ENCODE measurements at places on chromosomes 1 and 21. TPM values are rescaled to one million over a fixed set of nuclear protein-coding genes. Genes with fewer than 3 reads are reported as not detected.

Gene IQGAP3
- total RNA-seq = 0.23 TPM

Gene CCDC27
- total RNA-seq = not detected

Gene L1TD1
- 0.38 TPM for total RNA-seq

Gene ACTL8
- not detected for total RNA-seq

Gene TFAP2E
- total RNA-seq = 0.13 TPM

Gene TSPAN1
- total RNA-seq = 7.7 TPM

Gene HUNK
- 0.55 TPM for total RNA-seq

Gene NBPF20
- total RNA-seq = 10.0 TPM

Gene PFDN2
- 22.0 TPM for total RNA-seq

Gene EIF2D
- total RNA-seq = 19.2 TPM

Gene HMGB4
- not detected for total RNA-seq

Gene GIPC2
- total RNA-seq = 9.0 TPM

Gene TNFRSF1B
- total RNA-seq = 16.8 TPM

Gene HAX1
- total RNA-seq = 41.6 TPM

Gene ERICH3
- 0.15 TPM for total RNA-seq

Gene PYHIN1
- total RNA-seq = 0.18 TPM

Gene ENAH
- 21.3 TPM for total RNA-seq

Gene DMRTA2
- total RNA-seq = not detected

Gene PANK4
- 15.4 TPM for total RNA-seq

Gene RGS8
- not detected for total RNA-seq

Gene TLCD4
- total RNA-seq = 174 TPM

Gene TAS1R1
- 0.05 TPM for total RNA-seq

Gene OR2T4
- total RNA-seq = not detected

Gene LCE1D
- total RNA-seq = not detected

Gene KCNQ4
- 0.20 TPM for total RNA-seq

Gene SIPA1L2
- total RNA-seq = 3.0 TPM

Gene OPTC
- not detected for total RNA-seq

Gene C1QB
- total RNA-seq = 79.0 TPM

Gene HSD3B1
- total RNA-seq = not detected

Gene SV2A
- 0.45 TPM for total RNA-seq

All from left lobe of liver (tissue), 2 donors.